CMK (cell line): ENCODE measurements at places on chromosomes 5 and 9.

DNA sequence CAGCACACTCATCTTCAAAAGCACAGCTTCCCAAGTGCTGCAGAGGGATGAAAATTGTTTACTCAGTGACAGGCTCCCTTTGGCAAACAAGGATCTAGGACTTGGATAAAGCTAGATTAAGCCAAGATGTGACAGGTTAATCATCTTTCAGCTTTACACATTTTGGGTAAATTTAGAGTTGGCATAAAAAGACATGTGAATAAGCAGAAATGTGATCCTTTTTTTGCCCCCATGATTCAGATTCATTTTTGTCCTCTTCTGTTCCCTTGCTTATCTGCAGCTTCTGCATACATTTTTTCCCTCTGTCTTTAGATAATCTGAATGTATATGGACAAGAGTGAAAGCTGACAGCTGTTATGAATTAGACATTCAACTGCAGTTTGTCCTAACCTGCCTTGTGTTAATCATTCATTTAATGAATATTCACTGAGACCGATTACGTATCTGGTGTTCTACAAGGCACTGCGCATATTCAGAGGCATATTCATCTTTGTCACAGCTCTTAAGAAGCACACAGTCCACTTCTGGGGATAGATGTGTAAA, 19.6 kb downstream of the ADAMTSL1 start:
- DNase-seq, result no peak

DNA sequence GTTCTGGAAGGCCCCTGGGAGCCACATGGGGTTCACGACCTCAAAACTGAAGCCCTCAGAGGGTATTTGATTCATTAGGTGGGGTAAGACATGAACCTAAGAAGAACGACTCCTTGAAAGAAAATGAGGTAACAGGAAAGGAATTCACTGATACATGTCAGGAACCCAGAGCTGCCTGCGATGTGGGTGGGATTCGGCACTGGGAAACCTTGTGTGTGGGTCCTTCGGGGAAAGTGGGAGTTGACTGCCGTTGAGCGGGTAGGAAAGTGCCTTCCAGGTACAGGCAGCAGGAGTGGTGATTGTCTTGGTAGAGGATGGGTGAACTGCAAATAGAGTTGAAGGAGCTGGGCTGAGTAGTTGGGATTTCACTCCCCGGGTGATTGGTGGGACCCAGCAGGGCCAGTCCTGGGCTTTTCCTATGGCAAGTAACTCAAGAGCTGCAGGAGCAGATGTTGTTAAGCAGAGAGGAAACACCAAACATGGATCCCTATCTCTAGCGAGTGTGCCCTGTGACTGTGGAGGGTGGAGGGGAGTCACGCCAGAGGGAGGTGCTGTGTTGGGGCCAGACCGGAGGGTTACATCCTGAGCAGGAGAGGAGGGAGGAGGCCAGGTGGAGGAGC, 30.8 kb downstream of the ANKRD33B start:
- no peak for DNase-seq

DNA sequence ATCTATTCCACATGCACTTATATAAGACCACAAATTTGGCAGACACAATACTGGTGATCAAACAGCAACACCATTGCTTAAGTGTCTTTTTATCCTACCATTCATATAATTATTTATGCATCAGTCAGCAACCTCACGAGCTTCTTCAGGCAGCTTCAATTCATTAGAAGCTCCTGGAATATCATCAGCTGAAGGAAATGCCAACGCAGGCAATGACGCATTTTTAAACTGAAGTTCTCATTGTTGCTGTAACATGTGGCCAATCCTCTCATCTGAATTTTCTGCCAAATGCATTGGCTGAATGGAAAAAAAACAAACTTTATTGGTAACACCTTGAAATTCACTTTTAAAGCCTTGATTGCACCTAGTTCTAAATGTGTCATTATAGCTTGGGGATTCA, 376.4 kb upstream of the RGMB start:
- no peak for DNase-seq

GRCh38 chr5:123287881-123288280, 135.3 kb downstream of the CEP120 start:
- DNase-seq, result no peak

DNA sequence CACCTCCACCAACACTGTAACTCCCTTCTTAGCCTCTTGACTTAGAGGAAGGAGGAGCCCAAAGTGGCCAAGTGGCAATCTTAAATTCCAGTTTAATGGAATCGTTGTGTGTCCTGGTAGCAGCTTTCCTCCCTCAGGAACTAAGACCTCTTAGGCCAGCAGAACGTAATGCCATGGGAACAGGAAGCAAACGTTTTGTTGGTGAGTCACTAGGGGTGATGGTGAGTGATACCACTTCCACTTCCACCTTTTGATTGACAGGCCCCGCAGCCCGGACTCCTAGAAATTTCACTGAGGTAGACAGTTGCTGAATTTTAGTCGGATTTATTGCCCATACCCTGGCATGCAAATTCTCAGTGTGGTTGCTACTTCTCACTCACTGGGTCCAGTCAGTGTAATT, 94.2 kb upstream of the FBN2 start:
- DNase-seq, result no peak

- DNase-seq, result no peak
Observed at GRCh38 chr9:128062279-128062678, 4.8 kb downstream of the NAIF1 start.

- no peak for DNase-seq
Observed at GRCh38 chr5:80122579-80122978, 87.4 kb downstream of the THBS4 start.

- DNase-seq, result no peak
Observed at GRCh38 chr5:79521156-79521555, 7.2 kb upstream of the HOMER1 start.

DNA sequence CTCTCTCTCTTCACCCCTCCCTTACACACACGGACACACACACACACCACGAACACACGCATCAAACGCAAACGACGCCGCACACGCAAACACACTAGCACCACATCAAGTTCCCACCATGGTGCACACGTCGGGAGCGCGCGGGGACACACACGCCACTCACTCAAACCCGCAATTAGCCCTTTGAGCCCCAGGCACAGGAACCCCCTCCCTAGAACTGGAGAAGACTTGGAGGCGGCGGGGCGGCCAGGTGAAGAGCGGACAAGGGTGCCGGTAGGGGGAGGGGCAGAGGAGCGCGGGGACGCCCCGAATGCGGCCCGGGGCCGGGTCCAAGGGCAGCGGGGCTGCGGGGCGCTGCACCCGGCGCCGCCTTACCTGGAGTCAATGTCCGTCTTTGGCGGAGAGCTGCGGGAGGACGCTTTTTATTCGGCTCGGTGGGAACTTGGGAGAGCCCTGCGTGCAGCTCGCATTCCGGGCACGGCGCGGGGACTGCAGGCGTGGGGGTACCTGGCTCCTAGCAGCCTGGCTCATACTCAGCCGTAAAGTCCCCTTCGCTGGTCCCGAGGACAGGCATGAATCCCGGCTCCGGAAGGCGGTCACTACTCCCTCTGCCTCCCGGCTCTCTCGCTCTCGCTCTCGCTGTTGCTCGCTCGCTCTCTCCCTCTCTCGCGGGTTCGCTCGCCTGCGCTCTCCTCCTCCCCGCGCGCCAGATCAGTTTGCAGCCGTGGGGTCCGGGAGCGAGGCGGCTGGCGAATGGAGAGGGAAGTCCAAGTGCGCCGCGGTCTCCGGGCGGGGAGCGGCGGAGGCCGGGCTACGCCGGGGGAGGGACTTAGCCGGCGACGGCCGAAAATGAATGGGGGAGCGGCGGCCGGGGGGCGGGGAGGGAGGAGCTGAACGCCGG, at the start of gene BRINP1:
BRINP1 (minus strand) TSS at position 755 of the 901 bp plus-strand sequence. CDS start 56,080 bp downstream, outside the sequence.
- DNase-seq, result no peak

DNA sequence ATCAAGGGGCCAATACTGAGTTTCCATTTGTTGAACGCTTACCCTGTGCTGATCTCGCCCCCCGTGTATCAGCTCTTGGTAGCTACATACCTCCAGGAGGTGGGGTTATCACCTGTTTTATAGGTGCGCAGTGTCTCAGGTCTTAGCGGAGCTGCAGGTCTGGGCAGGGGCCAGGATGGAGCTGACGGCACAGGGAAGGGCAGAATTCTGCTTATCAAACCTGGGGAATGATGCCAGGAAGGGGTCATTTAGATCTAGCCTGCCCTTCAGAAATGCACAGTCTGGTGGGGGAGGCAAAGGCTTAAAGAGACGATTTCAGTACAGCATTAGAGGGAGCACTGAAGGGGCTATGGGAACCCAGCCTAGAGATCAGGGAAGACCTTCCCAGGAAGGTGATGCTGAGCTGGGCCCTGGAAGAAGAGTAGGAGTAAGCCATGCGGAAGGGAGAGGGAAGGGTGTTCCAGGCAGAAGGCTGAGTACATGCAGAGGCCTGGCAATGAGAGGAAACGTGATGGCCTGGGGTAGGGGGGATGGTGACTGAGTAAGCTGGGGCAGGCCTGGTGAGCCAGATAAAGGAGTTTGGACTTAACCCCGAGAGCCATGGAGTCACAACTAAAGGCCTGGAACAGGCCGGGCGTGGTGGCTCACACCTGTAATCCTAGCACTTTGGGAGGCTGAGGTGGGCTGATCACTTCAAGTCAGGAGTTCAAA, 31.5 kb downstream of the OLFML2A start:
- DNase-seq, result no peak

- no peak for DNase-seq
Observed at GRCh38 chr9:13268469-13268868, 11.0 kb downstream of the MPDZ start.

GRCh38 chr9:134868751-134869553, 11.7 kb upstream of the FCN2 start:
- no peak for DNase-seq

DNA sequence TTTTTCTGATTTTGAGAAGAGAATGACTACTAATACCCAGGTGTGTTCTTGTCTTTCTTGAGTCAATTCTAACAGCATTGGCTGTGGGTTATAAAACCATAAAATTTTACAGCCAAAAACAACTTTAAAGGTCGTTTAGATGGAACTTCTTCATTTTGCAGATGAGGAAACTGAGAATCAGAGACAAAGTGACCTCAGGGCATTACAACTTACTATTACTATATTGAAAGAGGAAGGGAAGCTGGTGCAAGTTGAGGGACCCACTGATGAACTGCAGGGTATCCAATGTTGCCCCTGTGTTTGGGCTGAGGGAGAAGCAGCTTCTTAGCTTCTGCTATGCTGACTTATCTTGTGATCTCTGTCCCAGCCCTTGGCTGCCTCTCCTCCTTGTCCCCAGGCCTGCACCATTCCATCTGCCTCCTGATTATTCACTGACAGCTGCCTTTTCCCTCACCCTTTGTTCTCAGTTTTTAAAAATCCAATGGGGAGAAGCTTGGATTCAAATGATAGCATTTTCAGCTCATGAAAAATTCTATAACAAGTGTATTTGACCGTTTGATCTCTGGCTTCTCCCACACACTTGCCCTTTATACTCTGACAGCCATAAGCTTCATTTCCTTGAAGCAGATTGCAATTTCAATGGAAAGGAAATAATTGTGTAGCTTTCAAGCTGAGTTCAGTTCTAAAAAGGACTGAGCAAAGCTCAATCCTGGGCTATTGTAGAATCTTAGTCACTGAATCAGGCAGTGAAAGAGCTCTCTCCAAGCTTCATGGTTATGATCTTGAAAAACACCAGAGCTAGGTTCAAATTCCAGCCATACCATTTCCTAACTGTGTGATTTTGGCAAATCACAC, 68.5 kb downstream of the TMC1 start:
- DNase-seq, result no peak

GRCh38 chr5:9722601-9723180, 92.5 kb upstream of the TAS2R1 start:
- no peak for DNase-seq

GRCh38 chr5:141484641-141485311, at the start of gene PCDHGC4:
PCDHGC4 (plus strand) TSS chr5:141485030; CDS start chr5:141485174, 144 bp downstream.
- DNase-seq, result no peak

DNA sequence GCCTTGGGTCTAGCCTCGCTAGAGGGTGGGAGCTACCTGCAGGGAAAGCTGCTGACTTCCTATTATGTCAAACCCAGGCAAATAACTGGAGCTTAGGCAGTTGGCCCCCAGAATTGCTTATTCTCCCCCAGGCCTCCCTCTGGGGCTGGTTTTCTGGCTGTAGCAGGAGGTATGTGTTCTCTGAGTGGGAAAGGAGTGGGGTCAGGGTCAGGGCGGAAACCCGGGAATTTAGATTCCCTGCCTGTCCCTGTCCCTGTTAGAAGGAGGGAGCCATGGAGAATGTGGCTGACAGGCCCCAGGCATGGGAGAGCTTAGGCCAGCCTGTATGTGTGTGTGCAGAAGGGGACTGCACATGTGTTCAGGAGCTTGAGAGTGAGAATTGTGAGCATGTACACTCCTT, 13.6 kb upstream of the CXXC5 start:
- no peak for DNase-seq

DNA sequence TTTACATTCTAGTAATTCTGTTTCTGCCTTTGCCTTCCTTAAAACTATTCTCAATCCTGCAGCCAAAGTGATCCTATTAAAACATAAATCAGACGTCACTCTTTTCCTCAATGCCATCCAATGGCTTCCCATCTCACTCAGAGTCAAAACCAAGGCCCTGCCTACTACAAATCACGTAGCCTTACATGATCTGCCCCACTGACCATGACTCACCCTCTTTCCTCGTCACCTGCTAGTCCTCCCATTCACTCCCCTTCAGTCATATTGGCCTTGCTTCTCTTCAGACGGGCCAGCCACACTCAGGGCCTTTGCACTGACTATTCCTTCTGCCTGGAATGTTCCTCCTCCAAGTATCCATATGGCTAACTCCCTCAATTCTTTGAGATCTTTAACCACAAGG, 39.0 kb upstream of the DMXL1 start:
- DNase-seq, result no peak

DNA sequence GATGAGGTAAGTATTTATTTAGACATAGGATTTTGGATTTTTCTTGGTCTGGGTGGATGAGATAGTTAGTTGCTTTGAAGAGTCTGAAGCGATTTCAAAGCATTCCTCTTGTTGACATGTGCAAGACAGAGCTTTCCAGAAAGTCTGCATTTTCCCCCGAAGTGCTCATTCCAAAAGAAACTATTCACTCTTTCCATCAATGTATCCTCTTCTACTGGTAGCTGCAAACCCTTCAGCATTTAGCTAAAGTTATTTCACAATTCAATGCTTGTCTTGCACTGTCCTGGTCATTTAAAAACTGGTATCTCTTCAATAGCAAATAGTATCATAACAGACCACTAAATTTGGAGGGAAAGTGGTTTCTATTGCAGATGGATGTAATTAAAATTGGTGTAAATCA, 13.0 kb downstream of the NREP start:
- no peak for DNase-seq

DNA sequence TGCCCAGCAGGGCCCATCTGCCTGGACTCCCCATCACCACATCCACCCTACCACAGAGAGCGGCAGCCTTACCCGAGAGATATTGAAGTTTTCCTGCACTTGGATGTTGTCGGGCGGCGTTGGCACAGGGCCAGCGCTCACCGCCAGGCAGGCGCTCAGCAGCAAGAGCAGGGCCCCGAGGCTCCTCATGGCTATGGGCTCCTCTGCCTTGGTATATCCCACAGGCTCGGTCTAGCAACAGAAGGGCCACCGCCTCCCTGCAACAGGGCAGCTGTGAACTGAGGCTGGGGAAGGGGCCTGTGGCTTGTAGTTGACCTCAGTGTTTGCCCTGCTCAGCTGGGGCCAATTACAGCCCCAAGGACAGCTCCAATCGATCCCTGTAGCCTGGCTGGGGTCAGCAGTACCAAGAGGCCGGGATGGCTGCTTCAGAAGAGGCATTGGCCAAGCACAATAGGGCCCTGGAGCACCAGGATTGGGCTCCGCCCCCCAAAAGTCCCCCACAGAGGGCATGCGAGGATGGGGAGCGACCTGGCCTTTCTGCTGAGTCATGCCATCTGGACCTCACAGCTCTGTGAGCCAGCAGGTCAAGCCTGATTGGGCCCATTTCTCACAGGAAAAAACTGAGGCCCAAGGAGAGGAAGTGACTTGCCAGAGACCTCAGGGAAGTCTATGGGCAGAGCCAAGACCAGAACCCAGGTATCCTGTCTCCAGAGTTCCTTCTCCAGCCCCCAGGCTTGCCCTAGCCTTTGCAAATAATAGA, at the start of gene AMBP:
AMBP (minus strand) TSS at position 280 of the 760 bp plus-strand sequence; CDS start at position 189, 91 bp downstream.
- DNase-seq, result no peak
